ENCODE measurements at places on chromosomes 4 and X. TPM values are rescaled to one million over a fixed set of nuclear protein-coding genes. Genes with fewer than 3 reads are reported as not detected.

DNA sequence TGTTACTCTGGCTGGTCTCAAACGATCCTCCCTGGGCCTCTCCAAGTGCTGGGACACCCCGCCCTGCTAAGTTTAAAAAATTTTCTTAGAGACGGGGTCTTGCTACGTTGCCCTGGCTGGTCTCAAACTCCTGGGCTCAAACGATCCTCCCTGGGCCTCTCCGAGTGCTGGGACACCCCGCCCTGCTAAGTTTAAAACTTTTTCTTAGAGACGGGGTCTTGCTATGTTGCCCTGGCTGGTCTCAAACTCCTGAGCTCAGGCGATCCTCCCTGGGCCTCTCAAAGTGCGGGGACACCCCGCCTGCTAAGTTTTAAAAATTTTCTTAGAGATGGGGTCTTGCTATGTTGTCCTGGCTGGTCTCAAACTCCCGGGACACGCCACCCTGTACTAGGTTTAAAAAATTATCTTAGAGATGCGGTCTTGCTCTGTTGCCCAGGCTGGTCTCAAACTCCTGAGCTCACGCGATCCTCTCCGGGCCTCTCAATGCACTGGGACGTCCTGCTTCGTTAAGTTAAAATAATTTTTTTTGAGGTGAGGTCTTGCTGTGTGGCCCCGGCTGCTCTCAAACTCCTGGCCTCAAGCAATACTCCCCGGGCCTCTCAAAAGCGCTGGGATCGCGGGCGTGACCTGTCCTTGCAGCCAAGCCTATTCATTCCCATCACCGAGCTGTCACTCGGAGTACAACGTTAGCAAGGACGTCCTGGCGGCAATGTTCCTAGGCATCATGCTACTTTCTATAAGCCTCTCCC lies 1.1 kb downstream of the SLC25A6 start:
- H3K4me3 ChIP-seq = peak overlapping the region; percentile 100
- peak overlapping the region; percentile 68 for H3K27ac ChIP-seq
- no peaks in the 10 kb centered on the region for H3K27me3 ChIP-seq
- peaks cover 51% of the 10 kb centered on the region for H3K4me1 ChIP-seq

DNA sequence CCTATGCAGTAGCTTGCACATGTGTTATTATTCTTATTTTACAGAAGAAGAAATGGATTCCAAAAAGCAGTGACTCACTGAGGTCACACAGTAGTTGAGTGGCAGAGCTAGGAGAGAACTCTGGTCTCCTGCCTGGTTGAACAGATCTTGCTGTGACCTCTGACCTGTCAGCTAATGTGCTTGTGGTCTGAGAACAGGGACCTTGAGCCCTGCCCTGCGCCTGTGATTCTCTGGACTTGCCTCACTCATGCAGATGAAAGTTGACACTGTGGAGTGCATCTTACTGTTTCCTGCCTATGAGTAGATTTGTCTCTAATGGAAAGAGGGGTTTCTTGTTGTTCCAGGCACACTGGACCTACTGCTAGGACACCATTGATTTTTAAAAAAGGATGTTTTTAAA lies 32.3 kb downstream of the ETNPPL start:
- DNase-seq = no peak
- no peak overlapping the region for H3K4me3 ChIP-seq
- H3K4me1 ChIP-seq = no peaks in the 10 kb centered on the region
- H3K27ac ChIP-seq = no peak overlapping the region
- no peaks in the 10 kb centered on the region for H3K36me3 ChIP-seq

DNA sequence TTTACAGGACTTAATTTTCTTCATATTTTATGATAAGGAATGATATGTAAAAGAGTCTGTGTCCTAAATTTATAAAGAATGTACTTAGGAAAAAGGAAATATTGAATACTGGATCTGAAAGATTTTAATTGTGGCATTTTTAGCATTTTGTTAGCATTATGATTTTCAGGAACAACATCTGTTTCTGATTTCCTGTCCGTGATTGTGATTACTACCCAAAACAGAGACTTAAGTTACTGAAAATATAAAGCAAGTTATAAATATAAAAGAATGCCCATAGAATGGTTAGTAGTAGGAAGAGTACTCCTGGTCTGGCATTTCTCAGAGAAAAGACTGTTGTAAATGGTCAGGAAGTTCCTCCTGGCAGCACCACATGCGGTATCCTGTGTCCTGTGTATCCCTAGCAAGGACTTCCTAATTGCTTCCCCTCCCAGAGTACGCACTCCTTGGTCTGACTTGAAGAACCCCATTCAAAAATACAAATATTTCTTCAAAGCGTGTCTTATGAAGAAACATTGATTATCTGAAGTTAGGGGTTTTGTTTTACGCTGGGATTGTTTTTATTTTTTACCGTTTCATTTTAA lies 88.9 kb downstream of the RS1 start:
- H3K27me3 ChIP-seq = no peaks in the 10 kb centered on the region
- no peak overlapping the region for H3K4me3 ChIP-seq
- no peak overlapping the region for H3K27ac ChIP-seq
- no peaks in the 10 kb centered on the region for H3K4me1 ChIP-seq
- no peaks in the 10 kb centered on the region for H3K36me3 ChIP-seq

- no peaks in the 10 kb centered on the region for H3K4me1 ChIP-seq
- no peaks in the 10 kb centered on the region for H3K36me3 ChIP-seq
- no peak for DNase-seq
- no peak overlapping the region for H3K27ac ChIP-seq
- no peak overlapping the region for H3K4me3 ChIP-seq
Measured at GRCh38 chr4:306551-306961, 1.3 kb upstream of the ZNF732 start.

DNA sequence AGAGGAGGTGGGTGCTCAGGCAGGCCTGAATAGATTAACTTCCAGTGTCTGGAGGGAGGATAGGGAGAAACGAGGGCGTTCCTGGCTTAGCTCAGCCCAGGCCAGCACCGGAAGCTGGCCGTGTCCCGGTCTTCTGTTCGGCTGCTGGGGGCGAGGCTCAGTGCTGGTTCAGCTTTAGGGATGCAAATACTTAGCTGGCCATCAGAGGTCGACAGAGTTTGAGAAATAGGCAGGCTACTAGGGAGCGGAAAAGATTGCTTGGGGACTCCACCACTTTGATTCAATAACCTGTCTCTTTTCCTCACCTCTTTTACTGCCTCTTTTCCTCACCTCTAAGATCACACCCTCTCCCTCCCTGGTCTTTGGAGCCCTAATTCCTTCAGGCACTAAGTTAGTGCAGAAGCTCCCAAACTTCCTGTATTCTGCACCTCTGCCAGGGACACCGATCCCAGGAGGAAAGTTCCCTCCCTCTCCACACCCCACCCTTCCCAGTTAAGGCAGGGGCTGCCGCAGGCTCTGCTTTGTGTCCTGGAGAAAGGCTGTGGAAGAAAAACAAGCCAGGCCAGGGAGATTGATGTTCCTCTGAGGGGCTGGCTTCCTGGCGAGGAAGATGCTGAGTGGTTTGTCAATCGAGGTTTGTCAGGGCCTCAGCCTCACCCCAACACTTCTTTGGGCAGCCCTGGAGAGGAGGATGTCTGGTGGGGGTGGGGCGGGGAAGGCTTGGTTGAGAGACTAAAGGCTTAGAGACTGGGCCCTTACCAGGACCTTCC lies 6.0 kb upstream of the EFNB1 start:
- no peak for DNase-seq
- no peaks in the 10 kb centered on the region for H3K27me3 ChIP-seq
- H3K4me3 ChIP-seq = no peak overlapping the region
- H3K4me1 ChIP-seq = no peaks in the 10 kb centered on the region
- H3K27ac ChIP-seq = no peak overlapping the region

- no peaks in the 10 kb centered on the region for H3K36me3 ChIP-seq
- no peaks in the 10 kb centered on the region for H3K27me3 ChIP-seq
- DNase-seq = no peak
- H3K4me3 ChIP-seq = no peak overlapping the region
Measured at GRCh38 chr4:79679859-79680258, 271.8 kb upstream of the GK2 start.

- peak overlapping the region; percentile 69 for H3K27ac ChIP-seq
- peak overlapping the region; percentile 71 for H3K4me3 ChIP-seq
- H3K27me3 ChIP-seq = no peaks in the 10 kb centered on the region
Measured at GRCh38 chrX:1592470-1593142, 1.2 kb downstream of the AKAP17A start.

C4orf51 gene
- total RNA-seq = not detected

NDP gene
- total RNA-seq = not detected

GPR78 gene
- not detected for total RNA-seq
